Activated T-helper 9 cell treated with anti-CD3 and anti-CD28 coated beads, Interleukin-2, amount 50 U/mL, for 16 hours (primary cell): ENCODE measurements at places on chromosomes 5 and 9.
A peak's percentile ranks its signal among the peaks of the same experiment; 100 is the strongest.

- DNase-seq = no peak
These were observed 9.9 kb downstream of the FRMPD1 start for GRCh38 chr9:37660691-37661090.

DNA sequence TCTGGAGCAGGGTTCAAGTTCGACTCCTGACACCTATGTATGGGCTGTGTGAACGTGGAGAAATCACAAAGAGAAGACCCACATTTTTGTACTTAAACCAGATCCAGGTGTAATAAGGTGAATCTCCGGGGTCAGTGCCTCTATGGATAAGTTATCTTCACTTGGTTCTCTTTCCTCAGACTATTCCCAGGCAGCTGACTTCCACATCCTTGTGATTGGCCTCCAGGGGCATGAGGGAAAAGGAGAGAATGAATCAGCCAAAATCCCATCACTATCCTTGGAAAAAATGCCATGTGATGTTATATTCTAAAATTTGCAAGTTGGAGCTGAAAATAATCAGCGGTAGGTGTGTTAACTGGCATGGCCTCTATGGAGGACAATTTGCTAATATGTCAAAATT, 37.2 kb downstream of the ZNF622 start:
- DNase-seq = no peak

GRCh38 chr9:71242081-71242480, 120.7 kb upstream of the TRPM3 start:
- no peak for DNase-seq

DNA sequence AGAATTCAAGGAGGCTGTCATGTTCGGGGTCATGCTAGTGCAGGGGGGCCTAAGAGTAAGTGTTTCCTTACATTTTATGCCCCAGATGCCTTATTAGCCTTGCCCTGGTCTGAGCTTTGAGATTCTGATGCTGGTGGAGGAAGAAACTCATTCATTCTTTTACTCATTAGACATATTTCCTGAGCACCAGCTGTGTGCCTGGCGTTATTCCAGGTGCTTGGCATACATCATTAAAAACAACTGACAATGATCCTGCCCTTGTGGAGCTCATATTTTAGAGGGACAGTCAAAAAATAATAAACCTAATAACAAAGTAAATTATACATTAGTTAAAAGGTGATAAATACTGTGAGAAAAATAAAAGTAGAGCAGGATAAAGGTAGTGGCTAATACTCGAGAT, 138.9 kb upstream of the SGCD start:
- DNase-seq = no peak

- no peak for DNase-seq
These were observed 28.4 kb downstream of the RFX3 start for GRCh38 chr9:3497401-3497800.

- DNase-seq = no peak
These were observed 2.3 kb upstream of the AIF1L start for GRCh38 chr9:131094015-131094414.

- no peak for DNase-seq
These were observed 325.4 kb downstream of the RFX3 start for GRCh38 chr9:3200331-3200774.

GRCh38 chr5:112165897-112166737, 253.0 kb downstream of the EPB41L4A start:
- no peak for DNase-seq

DNA sequence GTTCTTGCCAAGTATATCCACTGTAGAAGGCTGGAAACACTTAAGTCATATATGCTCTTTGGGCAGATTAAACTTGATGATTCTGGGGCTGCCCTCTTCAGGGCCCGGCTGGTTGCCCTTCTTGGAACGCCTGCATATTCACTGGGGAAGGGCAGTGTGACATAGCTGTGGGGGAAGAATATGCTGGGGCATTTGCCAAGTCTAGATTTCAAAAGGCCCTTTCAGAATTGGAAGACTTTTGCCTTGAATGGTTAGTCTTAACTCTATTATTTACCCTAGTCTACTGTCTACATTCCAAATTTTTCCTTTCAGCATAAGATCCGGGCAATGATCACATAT, 161.2 kb upstream of the PITX1 start:
- DNase-seq = no peak

- peak; percentile 25 for DNase-seq
These were observed 1.9 kb upstream of the SPDL1 start for GRCh38 chr5:169581580-169582227.

GRCh38 chr5:181133610-181134231, 2.8 kb upstream of the OR2V1 start:
- no peak for DNase-seq

DNA sequence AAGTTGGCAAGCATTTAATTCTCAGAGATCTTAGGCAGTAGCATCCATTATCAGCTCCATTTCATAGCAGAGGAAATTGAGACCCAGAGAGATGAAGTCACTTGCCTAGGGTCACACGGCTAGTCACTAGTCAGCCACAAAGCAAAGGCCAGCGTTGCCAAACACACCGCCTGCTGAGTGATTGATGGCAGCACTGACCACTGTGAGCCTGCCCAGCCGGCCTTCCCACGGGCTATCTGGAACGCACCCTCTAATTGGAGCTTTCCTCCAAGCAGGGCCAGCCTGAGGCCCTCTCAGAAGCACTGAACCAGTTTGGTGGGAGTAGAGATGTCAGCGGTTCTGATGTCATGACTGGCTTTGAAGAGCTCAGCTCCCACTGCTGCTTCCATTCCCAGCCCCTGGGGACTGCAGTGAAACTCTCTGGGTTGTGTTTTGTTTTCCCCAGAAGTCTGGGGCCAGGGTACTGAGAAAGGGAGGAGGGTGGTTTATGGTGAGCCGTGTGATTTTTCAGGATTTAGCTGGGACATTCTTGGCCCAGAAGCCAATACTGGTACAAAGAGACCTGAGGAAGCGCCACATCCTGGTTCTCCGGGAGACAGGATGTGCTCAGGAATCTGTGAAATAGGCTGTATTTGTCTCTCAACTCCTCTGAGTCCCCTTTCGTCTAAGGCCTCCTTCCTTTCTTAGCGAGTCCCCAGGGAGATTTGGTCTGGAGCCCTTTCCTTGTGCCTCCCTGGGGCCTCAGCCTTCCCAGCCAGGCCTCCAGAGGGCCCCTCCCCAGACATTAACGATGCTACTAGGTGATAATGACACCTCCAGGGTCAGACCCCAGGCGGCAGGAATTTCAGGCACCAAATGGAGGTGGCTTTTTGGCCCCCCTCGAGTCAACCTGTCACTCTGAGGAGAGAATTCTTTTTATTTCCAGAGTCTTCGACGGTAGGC, 44.5 kb downstream of the SPRY4 start:
- DNase-seq = no peak

DNA sequence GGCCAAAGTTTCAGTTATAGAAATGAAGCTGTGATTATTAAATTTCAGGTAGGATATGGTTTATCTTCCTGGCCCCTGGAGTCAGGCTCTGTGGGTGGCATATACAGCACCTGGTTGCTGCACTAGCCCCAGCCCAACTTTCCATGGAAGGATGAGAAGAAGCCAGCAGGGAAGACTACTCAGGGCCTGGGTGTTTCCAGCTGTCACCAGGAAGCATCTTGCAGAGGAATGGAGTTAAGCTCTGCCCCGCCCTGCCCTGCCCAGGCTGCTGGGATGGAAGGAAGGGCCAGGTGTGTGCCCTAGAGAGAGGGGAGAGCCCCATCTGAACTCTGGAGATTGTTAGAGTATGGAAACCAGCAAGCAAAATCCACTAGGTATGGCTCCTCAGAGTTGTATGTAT, 42.8 kb upstream of the FAT2 start:
- no peak for DNase-seq

DNA sequence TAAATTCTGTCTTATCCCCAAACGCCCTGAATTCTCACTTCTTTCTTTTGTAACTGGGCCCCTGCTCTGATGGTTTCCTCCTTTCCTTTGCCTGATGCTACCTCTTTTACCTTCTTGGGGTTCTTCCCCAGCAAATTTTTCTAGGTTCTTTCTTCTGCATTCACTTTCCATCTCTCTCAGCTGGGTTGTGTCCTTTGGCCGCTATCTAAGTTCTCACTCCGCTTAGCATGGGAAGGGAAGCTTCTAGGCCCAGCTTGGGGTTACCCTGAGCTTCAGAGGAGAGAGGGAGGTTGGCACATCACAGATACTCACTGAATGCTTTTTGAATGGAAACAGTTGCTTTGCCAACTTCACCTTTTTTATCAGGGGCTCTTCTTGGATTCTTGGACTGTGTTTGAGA, 17.0 kb downstream of the PALM2AKAP2 start:
- DNase-seq = no peak

DNA sequence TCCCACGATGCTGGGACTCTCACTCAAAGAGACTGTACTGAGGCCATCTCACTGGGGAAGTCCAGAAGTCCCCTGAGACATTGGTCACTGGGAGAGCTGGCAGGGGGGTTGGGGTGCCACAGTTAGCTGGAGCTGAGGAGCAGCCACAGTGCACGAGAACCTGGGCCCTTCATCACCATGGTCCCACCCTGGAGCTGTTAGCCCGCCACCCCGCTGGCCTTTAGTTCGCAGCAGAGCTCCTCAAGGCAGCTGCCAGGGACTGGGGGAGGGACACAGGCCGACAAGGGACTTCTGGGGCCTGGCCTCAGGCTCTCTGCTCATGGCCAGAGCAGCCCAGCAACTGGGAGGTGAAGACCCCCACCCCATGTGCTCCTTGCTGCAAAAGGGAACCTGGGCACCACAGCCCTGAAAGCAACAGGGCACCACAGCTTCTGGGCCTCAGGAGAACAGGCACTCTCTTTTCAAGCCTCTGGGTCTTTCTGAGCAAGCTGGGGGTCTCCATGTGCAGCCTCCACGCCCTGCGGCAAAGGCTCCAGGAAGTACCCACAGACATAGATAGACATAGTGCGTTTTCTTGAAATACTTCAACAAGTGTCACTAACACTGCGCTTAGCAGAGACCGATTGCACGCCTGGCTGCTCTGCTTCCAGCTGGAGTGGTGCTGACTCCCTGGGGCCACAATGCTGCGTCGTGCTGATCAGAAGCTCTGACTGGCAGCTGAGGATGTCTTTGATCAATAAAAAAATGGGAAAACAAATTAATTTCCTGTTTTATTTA, 46.0 kb downstream of the VAV2 start:
- DNase-seq = no peak

- no peak for DNase-seq
These were observed 140.6 kb downstream of the LURAP1L start for GRCh38 chr9:12915366-12915954.

GRCh38 chr9:85941622-85941940, 635 bp downstream of the NAA35 start:
- DNase-seq = no peak

DNA sequence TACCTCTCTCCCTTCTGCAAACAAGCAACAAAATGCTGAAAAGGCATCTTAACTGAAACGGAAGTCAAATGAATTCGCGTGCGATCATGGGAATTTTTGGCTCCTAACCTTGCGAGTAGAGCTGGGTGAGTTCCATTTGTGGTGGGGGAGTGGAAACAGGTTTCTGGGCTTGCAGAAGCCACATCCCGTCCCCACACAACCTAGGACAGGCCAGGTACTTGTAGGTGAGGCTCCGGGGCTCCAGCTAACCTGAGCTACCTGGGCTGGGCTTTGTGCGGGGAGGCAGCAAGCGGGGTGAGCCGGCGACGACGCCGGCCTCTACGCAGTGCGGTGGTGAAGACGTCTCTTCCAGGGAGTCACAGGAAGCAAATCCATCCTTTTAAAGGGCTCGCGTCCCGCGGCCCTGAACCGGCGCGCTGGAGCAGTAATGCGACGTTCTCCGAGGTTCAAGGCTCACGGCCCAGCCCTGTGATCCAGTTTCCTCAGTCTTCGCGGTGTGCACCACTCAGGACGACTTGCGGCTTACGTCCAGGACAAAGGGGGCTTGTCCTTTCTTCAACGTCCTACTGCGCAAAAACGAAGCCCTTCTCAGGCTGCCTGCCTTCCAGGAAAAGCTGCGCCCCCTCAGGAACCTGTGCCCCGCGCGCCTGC, 567 bp upstream of the SPIN1 start:
- peak; percentile 12 for DNase-seq

GRCh38 chr5:102231693-102232619, 64.1 kb downstream of the SLCO4C1 start:
- DNase-seq = no peak

GRCh38 chr9:122088880-122089706, 4.0 kb downstream of the TTLL11 start:
- no peak for DNase-seq

GRCh38 chr5:135186662-135187522, 152.9 kb upstream of the PITX1 start:
- no peak for DNase-seq

GRCh38 chr5:149959406-149960236, 937 bp upstream of the SLC26A2 start:
- peak; percentile 20 for DNase-seq

- DNase-seq = no peak
These were observed 48.2 kb downstream of the EQTN start for GRCh38 chr9:27248702-27249101.
